ENCODE measurements at places on chromosomes 3 and 15.

GRCh38 chr3:27166888-27167287 is 202.3 kb downstream of the NEK10 start:
- DNase-seq: no peak

- DNase-seq: no peak
These were observed 1289.6 kb downstream of the NSUN3 start for GRCh38 chr3:95352471-95352870.

GRCh38 chr3:125090649-125091048 is 34.9 kb upstream of the HEG1 start:
- no peak for DNase-seq

GRCh38 chr15:55238877-55239276 is 42.1 kb upstream of the RSL24D1 start:
- no peak for DNase-seq

GRCh38 chr15:41408234-41408641 is 5.9 kb upstream of the NDUFAF1 start:
- no peak for DNase-seq

GRCh38 chr15:44289259-44289790 is 806 bp downstream of the GOLM2 start:
- no peak for DNase-seq

GRCh38 chr3:182565916-182566796 is 227.1 kb upstream of the ATP11B start:
- no peak for DNase-seq

GRCh38 chr15:39685999-39686613 is 96.5 kb downstream of the FSIP1 start:
- DNase-seq: peak; percentile 39

- DNase-seq: no peak
These were observed 267.3 kb upstream of the SLITRK3 start for GRCh38 chr3:165463531-165463930.

DNA sequence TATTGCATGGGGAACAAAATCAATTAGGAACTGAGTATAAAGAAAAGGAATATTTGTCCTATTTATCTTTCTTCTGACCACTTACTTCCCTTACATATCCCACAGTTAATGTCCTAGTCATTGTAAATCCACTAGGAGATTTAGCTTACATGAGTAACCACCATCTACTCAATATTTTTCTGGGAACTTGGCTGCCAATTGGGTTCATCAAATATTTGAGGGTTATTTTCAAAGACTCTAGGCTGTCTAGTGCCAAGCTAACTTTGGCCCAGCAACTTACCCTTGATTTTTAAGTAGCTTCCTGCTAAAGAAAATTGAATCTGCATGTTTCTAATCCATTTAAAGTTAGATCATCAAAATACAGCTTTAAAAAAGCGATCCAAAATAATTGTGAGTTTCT is 362.5 kb upstream of the EPHA3 start:
- no peak for DNase-seq
